ENCODE measurements at places on chromosomes 2 and 18.

DNA sequence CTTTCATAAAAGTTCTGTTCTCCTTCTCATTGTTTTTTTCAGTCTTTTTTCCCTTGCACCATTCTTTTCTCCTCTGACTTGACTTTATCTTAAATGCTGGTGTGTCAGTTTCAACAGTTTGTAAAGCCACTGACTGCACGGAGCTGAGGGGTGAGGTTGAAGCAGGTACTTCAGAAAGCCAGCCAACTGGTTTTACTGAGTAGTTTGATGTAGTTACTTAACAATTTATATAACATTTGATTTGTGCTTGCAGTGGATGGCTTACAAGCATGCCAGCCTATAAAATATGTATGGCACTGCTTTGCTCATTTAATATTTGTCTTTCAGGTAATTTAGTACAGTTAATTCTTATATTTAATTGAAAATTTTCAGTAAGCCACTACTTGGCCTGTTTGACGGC lies 55.4 kb downstream of the FAM171B start:
- no peak for DNase-seq
- peaks cover 19% of the 10 kb centered on the region for H3K36me3 ChIP-seq
- no peaks in the 10 kb centered on the region for H3K27me3 ChIP-seq
- no peaks in the 10 kb centered on the region for H3K4me1 ChIP-seq

DNA sequence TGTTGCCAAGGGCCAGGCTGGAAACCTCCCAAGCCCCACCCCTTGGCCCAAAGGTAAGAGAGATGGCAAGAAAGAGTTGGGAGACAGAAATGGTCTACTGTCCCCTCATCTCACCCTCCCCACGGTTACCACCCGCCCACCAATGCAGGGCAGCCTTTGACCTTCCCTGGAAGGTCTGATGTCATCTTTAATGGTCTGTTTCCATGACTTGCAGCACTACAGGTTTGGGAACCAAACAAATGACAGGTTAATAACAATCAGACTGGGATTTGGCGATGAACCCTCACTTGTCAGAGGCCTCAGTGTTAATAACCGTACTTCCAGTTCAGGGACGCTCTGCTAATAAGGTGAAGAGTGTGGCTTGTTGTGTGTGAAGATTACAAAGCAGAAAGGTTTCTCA lies 70.4 kb downstream of the MRO start:
- H3K27ac ChIP-seq = no peak overlapping the region
- no peak for DNase-seq
- no peak overlapping the region for H3K4me3 ChIP-seq
- no peaks in the 10 kb centered on the region for H3K36me3 ChIP-seq
- H3K27me3 ChIP-seq = no peaks in the 10 kb centered on the region
- H3K4me1 ChIP-seq = no peaks in the 10 kb centered on the region

DNA sequence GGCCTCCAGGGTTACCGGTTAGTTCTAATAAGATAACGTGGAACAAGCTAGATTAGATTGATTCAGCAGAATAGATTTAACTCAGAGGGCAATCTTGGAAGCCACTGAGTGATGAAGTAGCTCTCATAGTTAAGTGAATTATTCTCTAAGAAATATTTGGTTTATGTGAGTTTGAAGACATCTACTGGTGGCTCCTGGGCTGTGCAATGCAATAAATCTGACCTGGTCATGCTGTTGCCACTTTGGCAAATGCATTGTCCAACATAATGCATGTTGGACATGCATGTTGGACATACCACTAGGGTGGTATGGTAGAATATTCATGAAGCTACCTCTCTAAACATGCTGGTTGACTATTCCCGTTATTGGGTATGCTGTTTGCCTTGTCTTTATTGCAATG lies 493.7 kb upstream of the VRK2 start:
- no peaks in the 10 kb centered on the region for H3K27me3 ChIP-seq
- H3K36me3 ChIP-seq = no peaks in the 10 kb centered on the region
- DNase-seq = no peak
- no peak overlapping the region for H3K4me3 ChIP-seq
- H3K4me1 ChIP-seq = no peaks in the 10 kb centered on the region

DNA sequence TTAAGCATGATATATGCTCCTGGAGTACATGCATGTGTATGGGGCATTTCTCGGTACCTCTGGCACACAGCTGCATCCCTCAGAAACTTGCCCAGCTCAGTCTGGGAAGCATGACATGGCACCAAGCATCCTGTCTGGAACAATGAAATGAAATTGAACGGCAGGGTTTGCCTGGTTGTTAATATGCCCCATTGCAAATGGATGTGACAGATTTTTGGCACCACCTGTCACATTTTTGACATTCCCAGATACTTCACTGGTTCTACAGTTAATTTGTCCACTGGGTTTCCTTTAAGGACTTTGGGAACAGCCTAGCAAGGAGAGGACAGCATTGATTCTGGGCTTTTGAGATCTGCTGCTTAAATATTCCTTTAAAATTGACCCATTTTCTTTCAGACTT lies 305.8 kb downstream of the TSN start:
- H3K4me1 ChIP-seq = no peaks in the 10 kb centered on the region
- no peaks in the 10 kb centered on the region for H3K27me3 ChIP-seq
- H3K27ac ChIP-seq = no peak overlapping the region
- no peaks in the 10 kb centered on the region for H3K36me3 ChIP-seq

DNA sequence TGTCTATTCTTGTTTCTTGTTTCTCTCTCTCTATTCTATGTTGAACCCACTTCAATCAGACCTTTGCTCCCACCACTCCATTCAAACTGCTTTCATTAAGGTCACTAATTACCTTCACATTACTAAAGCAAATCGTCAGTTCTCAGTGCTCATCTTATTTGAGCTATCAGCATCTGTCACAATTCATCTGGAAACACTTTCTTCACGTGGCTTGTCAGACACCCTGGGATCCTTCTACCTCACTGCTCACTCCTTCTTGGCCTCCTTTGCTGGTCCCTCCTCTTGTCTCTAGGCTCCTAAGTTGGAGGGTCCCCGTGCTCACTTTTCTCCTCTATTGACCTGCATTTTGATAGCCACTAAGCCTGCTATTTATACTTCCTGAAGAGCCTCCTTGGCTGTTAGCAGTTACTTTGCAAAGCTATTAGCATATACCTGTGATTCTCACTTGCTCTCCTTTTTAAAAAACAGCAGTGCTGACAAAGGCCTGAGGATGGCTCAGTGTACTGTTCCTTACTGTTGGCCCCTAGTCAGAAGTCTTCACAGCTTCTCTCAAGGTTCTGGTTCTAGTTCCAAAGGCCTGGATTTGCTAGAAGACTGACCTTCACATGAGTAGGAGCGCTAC lies 80.2 kb downstream of the PLEKHM3 start:
- DNase-seq = no peak
- H3K27ac ChIP-seq = no peak overlapping the region
- H3K4me3 ChIP-seq = no peak overlapping the region
- no peaks in the 10 kb centered on the region for H3K4me1 ChIP-seq
- no peaks in the 10 kb centered on the region for H3K27me3 ChIP-seq

GRCh38 chr2:35462226-35462998 lies 893.2 kb upstream of the CRIM1 start:
- no peak overlapping the region for H3K4me3 ChIP-seq
- no peak overlapping the region for H3K27ac ChIP-seq
- no peak for DNase-seq

DNA sequence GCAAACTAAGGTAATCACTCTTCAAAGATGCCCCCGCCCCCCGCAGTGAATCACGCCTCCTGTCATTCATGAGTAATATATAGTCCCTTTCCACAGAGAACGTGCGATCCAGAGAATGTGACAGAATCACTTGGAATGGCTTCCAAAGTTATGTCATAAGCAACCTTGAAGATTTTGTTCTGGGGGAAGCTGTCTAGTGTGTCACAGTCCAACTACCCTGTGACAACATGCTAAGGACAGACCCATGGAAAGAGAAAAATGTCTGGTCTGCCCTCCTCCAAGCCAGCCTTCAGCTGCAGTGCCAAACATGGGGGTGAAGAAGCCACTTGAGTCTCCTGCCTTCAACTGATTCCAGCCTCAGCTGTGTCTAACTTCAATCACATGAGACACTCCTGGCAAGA lies 259.1 kb downstream of the SS18 start:
- H3K27me3 ChIP-seq = no peaks in the 10 kb centered on the region
- no peaks in the 10 kb centered on the region for H3K36me3 ChIP-seq
- no peak overlapping the region for H3K27ac ChIP-seq
- no peaks in the 10 kb centered on the region for H3K4me1 ChIP-seq

- no peaks in the 10 kb centered on the region for H3K4me1 ChIP-seq
- H3K27ac ChIP-seq = no peak overlapping the region
- peaks cover 30% of the 10 kb centered on the region for H3K36me3 ChIP-seq
- H3K4me3 ChIP-seq = no peak overlapping the region
Measured at GRCh38 chr18:8780227-8780626, 74.9 kb downstream of the MTCL1 start.

- H3K36me3 ChIP-seq = no peaks in the 10 kb centered on the region
- no peak for DNase-seq
- H3K27ac ChIP-seq = peak overlapping the region; percentile 49
- H3K4me3 ChIP-seq = no peak overlapping the region
Measured at GRCh38 chr2:168528469-168528868, 72.4 kb downstream of the CERS6 start.

- no peak overlapping the region for H3K4me3 ChIP-seq
- no peaks in the 10 kb centered on the region for H3K27me3 ChIP-seq
- H3K27ac ChIP-seq = peak overlapping the region; percentile 93
- DNase-seq = no peak
- no peaks in the 10 kb centered on the region for H3K36me3 ChIP-seq
- peaks cover 34% of the 10 kb centered on the region for H3K4me1 ChIP-seq
Measured at GRCh38 chr2:231640241-231640640, 47.6 kb downstream of the TEX44 start.

DNA sequence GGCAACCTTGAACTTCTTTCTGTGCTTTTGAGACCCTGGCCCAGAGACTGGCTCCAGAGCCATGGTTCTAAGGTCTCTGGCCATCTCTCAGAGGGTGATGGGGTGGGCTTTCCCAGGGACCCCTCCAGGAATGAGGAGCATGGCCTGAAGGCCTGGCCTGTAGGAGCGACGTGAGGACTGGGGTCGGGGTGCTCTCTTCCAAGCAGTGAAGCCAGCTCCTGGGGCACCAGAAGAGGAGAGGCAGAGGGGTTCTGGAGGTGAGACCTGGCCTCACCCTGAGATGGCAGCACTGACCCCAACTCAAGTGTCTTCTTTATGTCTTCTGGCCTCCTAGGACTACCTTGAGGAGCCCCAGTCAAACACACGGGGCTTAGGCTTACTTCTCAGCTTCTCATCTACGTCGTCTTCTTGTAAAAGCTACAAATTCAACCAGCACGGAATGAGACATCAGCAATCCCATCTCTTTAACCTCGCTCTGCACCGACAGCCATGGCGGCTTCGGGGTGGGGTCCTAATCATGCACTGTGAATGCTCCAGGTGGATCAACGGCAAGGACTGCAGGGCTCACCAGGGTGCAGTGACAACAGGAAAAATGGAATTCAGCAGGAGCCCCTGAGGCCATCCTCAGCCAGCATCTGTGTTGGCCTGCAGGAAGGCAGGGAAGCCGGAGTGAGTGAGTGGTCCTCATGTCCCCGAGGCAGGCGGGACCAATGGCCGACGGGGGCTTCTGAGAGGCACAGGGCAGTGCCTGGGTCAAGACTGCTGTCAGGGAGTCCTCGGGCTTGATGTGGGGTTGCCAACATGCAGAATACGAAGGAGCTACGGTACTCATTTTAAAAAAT lies 214.1 kb downstream of the HDAC4 start:
- H3K36me3 ChIP-seq = peaks cover 11% of the 10 kb centered on the region
- H3K27me3 ChIP-seq = no peaks in the 10 kb centered on the region
- H3K4me1 ChIP-seq = no peaks in the 10 kb centered on the region
- no peak overlapping the region for H3K27ac ChIP-seq
- DNase-seq = no peak

DNA sequence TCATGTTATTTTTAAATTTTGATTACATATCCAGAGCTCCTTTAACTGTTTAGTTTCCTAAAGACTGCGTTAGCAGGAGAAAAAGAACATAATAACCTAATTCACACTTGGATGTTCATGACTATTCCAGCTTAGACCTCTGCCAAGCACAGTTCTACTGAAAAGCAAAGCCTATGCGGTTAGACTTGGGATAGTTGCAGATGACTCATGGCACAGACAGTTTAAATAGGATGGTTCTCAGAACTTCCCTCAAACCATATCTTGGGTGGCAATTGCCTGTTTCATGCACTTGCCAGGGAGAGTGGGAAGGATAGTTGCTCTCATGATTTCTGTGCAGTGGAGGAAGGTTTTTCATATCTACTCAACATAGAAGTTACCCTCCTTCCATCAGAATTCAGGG lies 149.7 kb upstream of the KLHL29 start:
- no peaks in the 10 kb centered on the region for H3K36me3 ChIP-seq
- H3K4me1 ChIP-seq = no peaks in the 10 kb centered on the region

- DNase-seq = no peak
- H3K4me1 ChIP-seq = no peaks in the 10 kb centered on the region
- no peak overlapping the region for H3K4me3 ChIP-seq
- no peak overlapping the region for H3K27ac ChIP-seq
Measured at GRCh38 chr2:229084447-229084846, 186.6 kb downstream of the PID1 start.

DNA sequence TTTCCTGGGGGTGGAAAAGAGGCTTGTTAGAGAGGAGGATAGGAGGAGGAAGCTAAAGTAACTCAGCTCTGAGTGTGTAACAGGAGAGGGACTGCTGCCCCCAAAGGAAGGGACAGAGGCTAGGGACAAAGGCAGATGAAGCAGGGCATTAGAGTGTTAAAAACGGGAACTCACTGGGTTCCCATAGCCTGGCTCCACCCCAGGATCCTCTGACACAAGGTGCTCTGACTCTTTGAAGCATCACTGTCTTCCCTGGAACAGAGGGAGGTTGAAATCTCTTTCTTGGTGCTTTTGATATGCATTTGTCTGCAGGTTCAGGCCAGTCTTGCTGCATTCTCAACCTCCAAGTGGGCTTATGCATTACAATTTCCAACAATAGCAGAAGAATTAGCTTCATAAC lies 22.9 kb downstream of the IL36A start:
- H3K4me3 ChIP-seq = no peak overlapping the region
- H3K4me1 ChIP-seq = no peaks in the 10 kb centered on the region
- no peaks in the 10 kb centered on the region for H3K27me3 ChIP-seq
- no peaks in the 10 kb centered on the region for H3K36me3 ChIP-seq
- DNase-seq = no peak

- H3K4me3 ChIP-seq = no peak overlapping the region
- H3K4me1 ChIP-seq = peaks cover 20% of the 10 kb centered on the region
- H3K27me3 ChIP-seq = no peaks in the 10 kb centered on the region
- H3K36me3 ChIP-seq = no peaks in the 10 kb centered on the region
- DNase-seq = peak; percentile 9
- no peak overlapping the region for H3K27ac ChIP-seq
Measured at GRCh38 chr2:20608666-20609348, 42.1 kb downstream of the HS1BP3 start.

- no peak overlapping the region for H3K27ac ChIP-seq
- H3K27me3 ChIP-seq = no peaks in the 10 kb centered on the region
- H3K36me3 ChIP-seq = no peaks in the 10 kb centered on the region
- no peak for DNase-seq
- no peak overlapping the region for H3K4me3 ChIP-seq
Measured at GRCh38 chr2:178211943-178212342, 17.6 kb downstream of the OSBPL6 start.

GRCh38 chr2:152525277-152525838 lies 190.4 kb downstream of the FMNL2 start:
- H3K27ac ChIP-seq = no peak overlapping the region
- DNase-seq = no peak
- no peaks in the 10 kb centered on the region for H3K27me3 ChIP-seq
- H3K36me3 ChIP-seq = no peaks in the 10 kb centered on the region
- no peak overlapping the region for H3K4me3 ChIP-seq
- H3K4me1 ChIP-seq = peaks cover 37% of the 10 kb centered on the region
